ENCODE measurements at places on chromosomes 1 and 21.

DNA sequence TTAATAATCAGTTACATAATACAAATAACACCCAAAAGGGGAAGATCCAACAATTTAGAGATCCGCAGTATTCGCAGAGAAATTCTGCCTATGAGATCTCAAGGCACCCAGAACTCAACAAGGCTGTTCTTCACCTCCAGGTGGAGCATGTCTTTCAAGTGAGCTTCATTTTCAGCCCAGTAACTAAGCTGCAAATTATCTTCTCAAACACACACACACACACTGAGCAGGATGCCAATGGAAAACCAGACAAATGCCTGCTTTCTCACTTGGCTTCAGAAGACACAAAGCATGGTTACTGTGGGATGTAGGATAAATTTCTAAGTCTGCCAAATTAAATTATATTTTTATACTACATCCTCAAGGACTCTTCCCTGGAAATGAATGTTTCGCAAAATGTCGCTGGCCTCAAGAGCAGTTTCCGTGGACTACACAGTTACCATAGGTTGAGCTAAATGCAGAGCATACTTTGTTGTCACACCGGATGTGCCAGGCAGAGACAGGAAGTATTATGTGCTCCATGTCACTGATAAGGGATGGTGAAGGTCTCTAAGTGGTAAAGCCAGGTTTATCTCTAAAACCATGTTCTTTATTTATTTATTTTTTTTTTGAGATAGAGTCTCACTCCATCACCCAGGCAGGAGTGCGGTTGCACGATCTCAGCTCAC is 30.3 kb downstream of the UBR4 start:
- peak; percentile 20 for DNase-seq

DNA sequence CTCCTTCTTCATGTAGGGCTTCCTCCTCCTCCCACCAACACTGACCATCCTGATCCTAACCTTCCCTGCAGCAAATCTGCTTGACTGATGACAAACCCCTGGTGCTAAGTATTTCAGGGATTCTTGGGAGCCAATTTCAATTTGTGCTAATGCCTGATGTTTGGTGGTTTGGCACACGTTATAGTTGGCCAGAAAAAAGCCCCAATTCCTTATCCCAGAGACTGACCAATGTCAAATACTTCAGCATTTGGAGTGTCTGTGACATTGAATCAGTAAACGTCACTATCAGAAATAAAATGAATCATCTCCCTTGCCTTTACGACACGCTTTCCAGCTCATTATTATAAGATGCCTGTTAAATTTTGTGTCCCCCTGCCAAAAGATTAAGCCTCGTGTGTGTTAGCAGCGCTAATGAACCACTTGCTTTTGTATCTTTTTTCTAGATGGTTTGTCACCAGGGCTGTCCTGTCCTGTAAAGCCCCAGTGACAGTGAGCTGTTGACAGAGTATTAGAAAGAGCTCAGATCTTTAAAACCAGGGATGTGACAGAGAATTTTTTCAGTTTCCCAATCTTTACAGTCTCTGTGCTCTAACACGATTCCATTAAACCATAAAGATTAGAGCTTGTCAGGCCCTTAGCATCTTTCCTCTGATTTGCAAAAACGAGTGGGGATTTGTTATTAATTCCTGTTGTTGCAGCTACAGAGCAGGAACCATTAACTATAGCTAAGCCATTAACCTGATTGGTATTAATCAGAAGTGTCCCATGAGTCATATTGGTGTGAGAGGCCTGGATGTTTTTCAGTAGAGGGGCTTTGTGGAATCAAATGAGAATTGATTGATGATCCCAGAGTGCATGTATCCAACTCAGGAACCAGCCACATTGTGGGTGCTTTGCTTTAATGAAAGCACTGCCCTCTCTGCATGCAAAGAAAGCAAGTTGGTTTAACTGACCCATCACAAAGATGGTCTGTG is 665.1 kb upstream of the PLXNA2 start:
- DNase-seq, result no peak

GRCh38 chr21:20652846-20653245 is 345.4 kb upstream of the NCAM2 start:
- no peak for DNase-seq

DNA sequence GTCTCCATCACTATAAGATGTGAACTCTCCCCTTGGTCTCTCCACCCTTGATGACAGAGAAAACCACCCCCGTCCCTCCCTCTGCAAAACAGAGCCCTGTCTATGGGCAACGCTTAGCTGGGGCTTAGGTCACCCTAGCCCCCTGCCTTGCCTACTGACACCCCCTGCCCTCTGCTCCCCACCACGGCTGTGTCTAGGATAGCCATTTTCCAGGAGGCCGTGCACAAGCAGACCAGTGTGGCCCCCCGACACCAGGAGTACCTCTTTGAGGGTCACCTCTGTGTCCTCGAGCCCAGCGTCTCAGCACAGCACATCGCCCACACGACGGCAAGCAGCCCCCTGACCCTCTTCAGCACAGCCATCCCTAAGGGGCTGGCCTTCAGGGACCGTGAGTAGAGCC is 8.5 kb downstream of the IKBKE start:
- DNase-seq, result no peak

- no peak for DNase-seq
Measured at GRCh38 chr1:6688001-6688400, 13.6 kb downstream of the DNAJC11 start.

- no peak for DNase-seq
Measured at GRCh38 chr1:999725-1000356, at the start of gene HES4. Gene HES4, minus strand, starts transcription at chr1:1000097. Its CDS starts 124 bp downstream, at chr1:999973.

GRCh38 chr1:9242338-9242969 is 7.9 kb downstream of the H6PD start:
- no peak for DNase-seq
